K562 (cell line): ENCODE measurements at places on chromosomes 12 and 14. TPM values are rescaled to one million over a fixed set of nuclear protein-coding genes. Genes with fewer than 3 reads are reported as not detected.
A peak's percentile ranks its signal among the peaks of the same experiment; 100 is the strongest.

Gene KRT73
- total RNA-seq, result not detected in 2 replicates

Gene CPNE6
- not detected in 2 replicates for total RNA-seq

GRCh38 chr14:67618617-67619063 is 1.1 kb upstream of the ARG2 start:
- no peaks in the 10 kb centered on the region for H3K27me3 ChIP-seq
- no peak overlapping the region for H3K4me3 ChIP-seq
- no peaks in the 10 kb centered on the region; the same call in 2 of the 3 replicates for H3K36me3 ChIP-seq
- DNase-seq, result peak; percentile 47
- H3K4me1 ChIP-seq, result peaks cover 25% of the 10 kb centered on the region; the same call in 2 of the 3 replicates

DNA sequence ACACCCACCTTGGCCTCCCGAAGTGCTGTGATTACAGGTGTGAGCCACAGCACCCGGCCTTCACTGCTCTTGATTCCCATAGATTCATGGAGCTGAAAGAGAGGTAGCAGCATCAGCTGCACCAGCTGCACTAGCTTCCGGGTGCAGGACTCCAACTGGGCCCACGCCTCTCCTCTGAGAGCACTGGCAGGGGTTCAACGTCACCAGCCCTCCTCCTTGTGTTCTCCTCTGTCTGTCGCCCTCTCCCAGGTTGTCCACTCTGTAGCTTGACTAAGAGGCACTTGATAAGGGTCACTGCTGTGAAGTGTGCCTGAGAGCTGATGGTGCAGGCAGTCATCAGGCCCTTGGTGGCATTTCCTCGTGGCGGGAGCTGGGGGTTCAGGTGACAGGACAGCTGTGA is 28.3 kb downstream of the MLXIP start:
- no peaks in the 10 kb centered on the region for H3K27me3 ChIP-seq
- H3K4me1 ChIP-seq, result peaks cover 22% of the 10 kb centered on the region; the same call in 2 of the 3 replicates
- no peak overlapping the region for H3K4me3 ChIP-seq
- H3K27ac ChIP-seq, result no peak overlapping the region
- peaks cover 43% of the 10 kb centered on the region; the same call in 2 of the 3 replicates for H3K36me3 ChIP-seq

GRCh38 chr12:97223419-97223818 is 239.2 kb upstream of the RMST start:
- H3K36me3 ChIP-seq, result no peaks in the 10 kb centered on the region
- no peak overlapping the region for H3K27ac ChIP-seq
- H3K4me1 ChIP-seq, result no peaks in the 10 kb centered on the region
- no peaks in the 10 kb centered on the region for H3K27me3 ChIP-seq

- no peak overlapping the region for H3K4me3 ChIP-seq
- no peaks in the 10 kb centered on the region for H3K36me3 ChIP-seq
- H3K27ac ChIP-seq, result no peak overlapping the region
- no peaks in the 10 kb centered on the region for H3K27me3 ChIP-seq
- DNase-seq, result no peak
These were observed 292.2 kb upstream of the CRY1 start for GRCh38 chr12:107385509-107385908.

- DNase-seq, result no peak
- no peak overlapping the region for H3K4me3 ChIP-seq
- H3K36me3 ChIP-seq, result no peaks in the 10 kb centered on the region
These were observed 50.8 kb upstream of the ELK3 start for GRCh38 chr12:96143392-96143791.

- peak overlapping the region; percentile 78 for H3K4me3 ChIP-seq
- peaks cover 22% of the 10 kb centered on the region; the same call in 2 of the 3 replicates for H3K4me1 ChIP-seq
- H3K27ac ChIP-seq, result peak overlapping the region; percentile 99
- peaks cover 64% of the 10 kb centered on the region for H3K36me3 ChIP-seq
- no peaks in the 10 kb centered on the region for H3K27me3 ChIP-seq
These were observed 602 bp downstream of the APEX1 start for GRCh38 chr14:20455355-20456300.

DNA sequence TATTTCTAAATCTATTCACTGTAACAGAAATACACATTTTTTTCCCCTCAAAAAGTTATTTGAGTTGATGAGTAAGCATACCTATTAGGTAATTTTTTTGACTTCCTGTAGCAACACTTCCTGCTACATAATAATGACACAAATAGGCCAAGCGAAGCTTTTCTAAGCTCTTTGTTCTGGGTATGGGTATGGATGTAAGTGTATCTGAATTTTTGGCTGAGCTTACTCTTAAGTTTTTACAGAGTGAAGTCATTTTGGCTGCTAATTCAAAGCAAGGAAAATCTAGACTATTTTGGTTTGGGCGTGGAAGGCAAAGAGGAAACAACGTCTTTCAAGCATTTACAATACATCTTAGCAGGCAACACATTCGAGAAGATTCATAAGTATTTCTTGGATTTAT is 1206.0 kb upstream of the FLRT2 start:
- H3K27me3 ChIP-seq, result no peaks in the 10 kb centered on the region
- H3K4me1 ChIP-seq, result no peaks in the 10 kb centered on the region
- H3K27ac ChIP-seq, result no peak overlapping the region
- no peak for DNase-seq
- H3K4me3 ChIP-seq, result no peak overlapping the region
- H3K36me3 ChIP-seq, result no peaks in the 10 kb centered on the region
